Stimulated activated CD8-positive, alpha-beta memory T cell treated with anti-CD3 and anti-CD28 coated beads, Interleukin-2, amount 100 ng/mL, for 48 hours (primary cell): ENCODE measurements at places on chromosomes 11 and 22.

DNA sequence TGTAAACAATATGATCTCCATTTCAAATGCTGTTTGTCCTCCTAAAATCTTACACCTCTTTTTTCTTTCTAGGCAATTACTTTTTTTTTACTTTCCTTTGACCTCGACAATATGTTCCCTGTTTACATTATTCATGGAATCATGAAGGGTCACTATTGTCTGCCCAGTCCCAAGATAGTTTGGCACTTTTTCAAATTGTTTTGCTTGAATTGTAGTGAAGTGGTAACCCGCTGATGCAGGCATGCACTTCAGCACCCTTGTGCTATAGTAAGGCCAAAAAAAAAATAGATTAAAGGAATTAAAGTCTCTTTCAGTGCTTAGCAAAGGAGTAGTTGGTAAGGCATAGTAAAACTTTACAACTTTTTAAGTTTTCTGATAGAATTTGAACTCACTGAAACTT is 90.9 kb downstream of the PAX6 start:
- no peak for DNase-seq

DNA sequence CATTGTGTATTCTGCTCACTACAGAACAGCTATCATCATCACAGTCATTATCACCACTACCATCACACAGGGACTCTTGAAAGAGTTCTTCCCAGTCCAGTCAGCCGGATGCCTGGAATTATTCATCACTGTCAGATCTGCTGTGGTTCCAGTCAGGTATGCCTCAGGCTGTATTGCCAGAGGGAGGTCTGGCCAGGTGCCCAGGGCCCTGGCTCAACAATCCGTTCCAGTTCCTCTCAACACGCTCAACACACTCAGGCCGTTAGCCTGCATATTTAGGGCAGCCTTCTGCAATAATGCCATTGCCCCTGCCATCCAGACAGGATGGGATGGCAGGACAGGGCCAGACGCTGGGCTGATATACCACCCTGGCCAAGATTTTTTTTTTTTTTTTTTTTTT is 28.6 kb upstream of the RASL10A start:
- DNase-seq: no peak

GRCh38 chr11:12377106-12377823 is at the start of gene PARVA:
Gene PARVA (plus strand): TSS chr11:12377571. CDS start chr11:12377648, 77 bp downstream.
- DNase-seq: no peak

DNA sequence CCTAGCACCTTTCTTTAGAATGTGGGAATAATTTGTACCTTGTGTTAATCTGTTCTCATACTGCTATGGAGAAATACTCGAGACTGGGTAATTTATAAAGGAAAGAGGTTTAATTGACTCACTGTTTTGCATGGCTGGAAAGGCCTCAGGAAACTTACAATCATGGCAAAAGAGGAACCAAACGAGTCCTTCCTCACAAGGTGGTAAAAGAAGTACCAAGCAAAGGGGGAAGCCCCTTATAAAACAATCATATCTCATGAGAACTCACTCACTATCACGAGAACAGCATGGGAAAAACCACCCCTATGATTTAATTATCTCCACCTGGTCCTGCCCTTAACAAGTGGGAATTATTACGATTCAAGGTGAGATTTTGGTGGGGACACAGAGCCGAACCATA is 127.1 kb upstream of the ANO3 start:
- DNase-seq: no peak

- DNase-seq: no peak
Observed at GRCh38 chr11:91825777-91826176, 398.8 kb upstream of the FAT3 start.

- DNase-seq: no peak
Observed at GRCh38 chr22:27251563-27251962, 550.0 kb downstream of the MN1 start.

DNA sequence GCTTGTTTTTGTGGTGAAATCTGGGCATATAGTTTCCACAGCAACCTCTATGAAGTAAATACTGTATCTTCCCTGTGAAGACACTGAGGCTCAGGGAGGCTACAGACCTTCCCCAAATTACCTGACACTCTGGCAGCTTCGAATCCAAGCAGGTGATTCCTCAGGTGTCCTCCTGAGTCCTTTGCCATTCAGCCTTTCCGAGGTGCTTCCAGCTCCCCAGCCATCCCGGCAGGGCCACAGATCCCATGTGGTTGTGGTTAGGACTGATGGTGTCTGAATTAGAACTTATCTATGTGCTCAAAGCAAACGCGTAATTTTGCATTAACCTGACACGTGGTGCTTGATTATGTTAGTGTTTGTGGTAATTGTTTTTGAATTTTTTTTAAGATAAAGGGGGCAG is 785.6 kb downstream of the BRD1 start:
- no peak for DNase-seq

DNA sequence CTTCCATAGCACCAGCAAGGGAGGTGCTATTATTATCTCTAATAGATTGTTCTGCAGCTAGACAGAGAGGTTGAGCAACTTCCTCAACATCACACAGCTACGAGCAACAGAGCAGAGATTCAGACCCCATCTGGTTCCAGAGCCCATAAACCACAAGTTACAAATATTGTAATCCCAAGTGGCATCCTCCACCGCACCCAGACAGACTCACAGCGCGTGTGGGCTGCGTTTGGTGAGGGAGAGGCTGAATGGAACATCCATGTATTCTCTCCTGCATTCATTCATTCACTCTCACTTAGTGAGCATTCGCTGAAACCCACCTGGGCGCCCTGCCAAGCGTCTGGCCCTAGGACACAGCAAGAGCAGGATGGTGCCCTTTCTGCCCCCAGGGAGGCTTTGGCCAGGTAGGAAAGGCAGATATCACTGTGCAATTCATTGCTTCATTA is 33.5 kb downstream of the LIF start:
- DNase-seq: no peak

GRCh38 chr22:41826430-41827383 is 6.2 kb upstream of the SREBF2 start:
- DNase-seq: no peak

DNA sequence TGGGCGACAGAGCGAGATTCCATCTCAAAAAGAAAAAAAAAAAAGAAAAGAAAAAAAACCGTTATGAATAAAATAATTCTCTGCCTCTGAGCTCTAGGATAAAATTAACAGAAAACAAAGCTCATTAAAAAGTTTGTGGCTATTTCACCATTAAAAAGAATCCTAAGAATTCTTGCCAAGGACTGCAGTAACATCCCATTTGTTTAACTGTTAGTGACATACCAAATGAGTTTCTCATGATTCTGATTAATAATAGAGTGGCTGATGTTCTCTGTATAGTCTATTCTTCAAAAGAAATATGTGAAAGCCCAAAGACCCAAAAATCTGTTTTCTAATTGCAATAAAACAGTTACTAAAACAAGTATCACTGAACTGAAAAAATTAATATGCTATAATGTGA is 19.7 kb downstream of the CLNS1A start:
- no peak for DNase-seq

GRCh38 chr11:3123305-3123704 is 41.8 kb downstream of the OSBPL5 start:
- no peak for DNase-seq

GRCh38 chr11:95989780-95990179 is 65.9 kb upstream of the MTMR2 start:
- no peak for DNase-seq

GRCh38 chr11:110951037-110951949 is 239.1 kb upstream of the ARHGAP20 start:
- DNase-seq: no peak

GRCh38 chr22:32528984-32529982 is 54.7 kb downstream of the FBXO7 start:
- peak; percentile 47 for DNase-seq

GRCh38 chr22:49930596-49931412 is 12.4 kb downstream of the CRELD2 start:
- DNase-seq: no peak

GRCh38 chr11:6482441-6482840 is 1.1 kb downstream of the TIMM10B start:
- DNase-seq: no peak

GRCh38 chr11:20056950-20057943 is 103.0 kb downstream of the DBX1 start:
- no peak for DNase-seq

DNA sequence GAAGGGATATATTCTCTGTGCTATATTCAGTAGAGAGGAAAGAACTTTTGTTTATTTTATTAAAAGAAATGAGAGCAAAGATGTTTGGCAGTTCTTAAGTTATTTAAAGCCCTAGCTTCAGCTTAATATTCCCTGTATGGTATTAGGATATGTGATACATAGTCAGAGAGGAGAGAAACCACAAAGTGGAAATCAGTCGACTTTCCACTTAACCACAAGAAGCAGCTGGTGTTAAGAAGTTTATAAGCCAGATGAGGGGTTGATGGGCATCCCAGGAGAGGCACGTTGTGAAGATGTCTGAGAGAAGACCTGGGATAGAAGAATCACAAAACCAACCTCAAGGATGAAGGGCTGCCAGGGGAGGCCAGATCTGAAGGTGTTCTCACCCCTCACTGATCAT is 23.3 kb upstream of the PHF21B start:
- no peak for DNase-seq

- DNase-seq: no peak
Observed at GRCh38 chr11:90635151-90635550, 412.3 kb upstream of the CHORDC1 start.

DNA sequence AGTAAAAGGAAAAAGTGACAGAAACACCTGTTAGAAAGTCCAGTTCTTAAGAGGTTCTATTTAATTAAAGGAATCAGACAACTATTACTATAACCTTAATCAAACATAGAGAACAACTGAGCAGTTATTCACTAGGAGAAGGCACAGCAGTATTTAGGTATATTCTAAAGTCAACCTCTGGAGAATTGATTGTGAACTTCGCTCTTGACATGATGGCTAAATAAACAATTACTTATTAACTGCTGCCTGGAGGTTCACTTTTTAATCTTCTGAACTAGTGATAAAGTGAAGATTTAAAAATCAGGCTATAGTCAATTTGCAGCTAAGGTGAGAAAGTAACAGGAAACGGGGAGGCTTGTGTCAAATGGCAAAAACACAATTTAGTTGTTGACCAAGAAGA is 557.3 kb downstream of the FAM181B start:
- no peak for DNase-seq

DNA sequence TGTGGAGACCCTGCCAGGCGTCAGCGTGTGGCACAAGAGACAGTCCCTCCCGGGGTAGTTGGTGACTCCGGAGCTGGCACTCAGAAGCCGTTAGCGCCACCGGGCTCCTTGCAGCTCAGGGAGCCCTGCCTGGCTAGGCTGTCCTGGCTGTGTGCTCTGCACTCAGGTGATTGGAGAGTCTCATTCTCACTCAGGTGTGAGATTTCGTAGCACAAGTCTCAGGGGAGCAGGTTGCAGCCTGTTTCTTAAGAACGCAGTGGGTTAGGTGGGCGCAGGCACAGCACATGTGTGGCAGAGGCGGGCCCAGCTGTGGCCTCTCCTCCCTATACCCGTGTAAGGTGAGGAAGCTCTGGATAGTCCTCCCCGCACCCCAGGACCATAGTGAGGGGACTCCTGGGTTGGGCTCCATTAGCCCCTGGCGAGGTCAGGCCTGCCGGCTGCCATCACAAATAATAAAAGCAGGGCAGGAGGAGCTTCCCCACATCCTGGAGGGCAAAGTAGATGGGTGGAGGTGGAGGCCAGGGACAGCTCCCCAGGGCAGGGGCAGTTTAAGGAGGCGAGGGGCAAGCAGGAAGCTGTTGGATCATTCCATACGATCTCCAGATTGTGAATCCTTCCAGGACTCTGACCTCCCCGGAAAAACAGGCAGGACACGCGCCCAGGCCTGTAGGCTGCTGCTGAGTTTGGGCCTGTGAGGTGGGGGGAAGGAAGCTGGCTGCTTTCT is 39.4 kb downstream of the SBF1 start:
- DNase-seq: no peak

GRCh38 chr11:108726077-108726800 is 61.4 kb downstream of the DDX10 start:
- no peak for DNase-seq

DNA sequence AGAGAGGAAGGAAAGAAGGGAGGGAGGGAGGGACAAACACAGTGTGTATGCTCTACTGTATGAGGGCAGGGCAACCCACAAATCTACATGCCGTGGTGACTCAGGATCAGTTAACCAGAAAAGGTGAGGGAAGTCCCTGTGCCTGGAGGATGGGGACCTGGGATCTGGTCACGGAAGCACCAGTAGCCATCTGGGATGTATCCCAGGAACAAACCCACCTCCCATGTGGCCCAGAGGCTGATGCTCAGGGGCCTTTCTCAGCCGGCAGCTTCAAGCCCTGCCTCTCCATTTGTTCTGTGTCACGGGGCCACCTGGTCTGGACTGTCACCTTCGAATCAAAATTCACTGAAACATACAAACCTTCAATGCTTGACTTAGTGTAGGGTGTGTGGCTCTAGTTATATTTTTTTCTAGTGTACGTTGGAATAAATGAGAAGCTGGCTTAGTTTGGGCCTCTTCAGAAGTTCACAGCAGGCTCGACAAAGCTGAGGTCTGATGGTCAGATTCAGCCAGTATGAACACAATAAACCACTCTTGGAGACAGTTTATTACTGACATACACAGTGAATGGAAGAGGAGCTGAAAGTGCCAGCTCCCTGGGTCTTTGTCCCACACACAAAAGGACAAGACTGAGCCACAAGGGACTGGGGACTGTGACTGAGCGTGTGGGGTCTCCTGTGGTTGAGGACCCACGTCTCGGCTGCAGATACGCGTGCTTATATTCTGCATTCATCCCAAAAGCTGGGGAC is 23.5 kb upstream of the RTL6 start:
- no peak for DNase-seq

DNA sequence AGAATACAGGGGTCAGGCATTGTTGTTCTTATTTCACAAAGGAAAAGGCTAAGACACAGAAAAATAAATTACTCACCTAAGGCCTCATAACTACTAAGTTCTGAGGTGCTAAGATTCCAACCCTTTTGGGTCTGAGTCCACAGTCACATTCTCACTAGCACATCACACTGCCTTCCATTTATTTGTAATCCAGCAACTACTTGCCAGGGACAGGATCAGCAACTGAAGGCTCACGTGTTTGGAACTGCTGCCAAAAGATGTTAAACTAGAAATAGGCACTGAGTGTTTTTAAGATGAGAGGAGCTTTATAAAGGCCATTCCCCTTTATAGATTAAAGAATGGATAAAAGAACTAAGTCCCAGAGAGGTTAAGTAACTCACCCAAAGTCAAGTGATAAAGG is 58.0 kb downstream of the CADM1 start:
- no peak for DNase-seq

DNA sequence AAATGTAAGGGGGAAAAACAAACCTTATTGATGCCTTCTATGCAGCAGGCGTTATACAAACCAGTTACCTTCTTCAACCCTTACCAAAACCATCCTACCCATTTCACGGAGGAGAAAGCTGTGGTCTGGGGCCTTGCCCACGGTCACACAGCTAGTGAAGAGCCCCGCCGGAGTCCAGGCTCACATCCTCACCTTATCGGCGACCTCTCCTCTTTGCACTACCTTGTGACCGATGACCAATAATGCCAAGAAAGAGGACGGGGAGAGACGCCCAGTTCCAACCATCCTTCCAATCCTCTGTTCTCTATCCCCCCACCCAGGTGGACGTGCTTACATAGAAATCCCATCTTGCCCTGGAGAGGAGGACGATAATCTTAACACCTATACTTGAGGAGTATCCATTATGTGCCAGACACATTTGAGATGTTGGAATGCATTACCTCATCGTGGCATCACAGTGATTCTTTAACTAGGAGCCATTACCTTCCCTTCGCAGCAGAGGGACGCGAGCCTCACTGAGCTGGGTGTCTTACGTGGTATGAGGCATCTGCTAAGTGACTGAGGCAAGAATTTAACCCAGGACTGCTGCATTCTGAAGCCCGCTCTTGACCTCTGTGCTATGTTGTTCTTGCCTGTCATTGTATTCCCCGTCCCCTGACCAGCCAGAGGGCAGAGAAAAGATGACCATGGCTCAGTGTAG is 253.7 kb upstream of the B3GAT1 start:
- no peak for DNase-seq

GRCh38 chr11:119088406-119088805 is 3.7 kb downstream of the HMBS start:
- no peak for DNase-seq
